Retina (tissue), 1 donor: ENCODE measurements at places on chromosomes 16 and 17.

- DNase-seq: peak; percentile 78
Measured at GRCh38 chr17:39174920-39175694, 9.1 kb upstream of the ARL5C start.

- no peak for DNase-seq
Measured at GRCh38 chr17:67544364-67544955, 167.4 kb downstream of the PITPNC1 start.

DNA sequence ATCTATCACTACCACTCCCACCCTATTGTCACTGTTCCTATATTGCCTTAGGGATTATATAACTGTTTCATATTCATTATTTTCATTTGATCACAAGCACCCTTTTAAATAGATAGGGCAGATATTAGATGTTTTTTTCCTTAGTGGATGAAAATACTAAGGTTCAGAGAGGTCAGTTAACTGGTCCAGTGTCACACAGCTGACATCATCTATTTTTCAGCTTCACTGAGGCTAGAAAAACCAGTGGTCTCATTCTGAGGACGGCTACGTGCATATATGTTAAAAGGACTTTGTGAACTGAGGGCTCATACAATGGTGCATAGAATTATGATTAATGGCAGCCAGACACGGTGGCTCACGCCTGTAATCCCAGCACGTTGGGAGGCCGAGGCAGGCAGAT lies 29.0 kb upstream of the RGS9 start:
- no peak for DNase-seq

DNA sequence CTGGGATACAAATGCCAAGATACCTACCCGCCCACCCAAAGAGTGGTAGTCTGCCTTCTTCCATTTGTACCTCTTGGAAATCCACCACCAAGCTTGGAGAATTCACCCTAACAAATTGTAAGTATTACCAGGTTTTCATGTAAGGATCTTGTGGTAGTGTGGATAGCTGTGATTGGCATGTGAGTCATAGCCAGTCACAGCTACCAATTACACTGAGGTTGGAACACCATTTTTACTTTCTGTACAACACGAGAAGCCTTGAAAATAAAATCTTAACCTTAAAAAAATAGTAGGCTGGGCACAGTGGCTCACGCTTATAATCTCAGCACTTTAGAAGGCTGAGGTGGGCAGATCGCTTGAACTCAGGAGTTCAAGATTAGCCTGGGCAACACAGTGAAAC lies 18.5 kb upstream of the SLC35G3 start:
- DNase-seq: no peak

DNA sequence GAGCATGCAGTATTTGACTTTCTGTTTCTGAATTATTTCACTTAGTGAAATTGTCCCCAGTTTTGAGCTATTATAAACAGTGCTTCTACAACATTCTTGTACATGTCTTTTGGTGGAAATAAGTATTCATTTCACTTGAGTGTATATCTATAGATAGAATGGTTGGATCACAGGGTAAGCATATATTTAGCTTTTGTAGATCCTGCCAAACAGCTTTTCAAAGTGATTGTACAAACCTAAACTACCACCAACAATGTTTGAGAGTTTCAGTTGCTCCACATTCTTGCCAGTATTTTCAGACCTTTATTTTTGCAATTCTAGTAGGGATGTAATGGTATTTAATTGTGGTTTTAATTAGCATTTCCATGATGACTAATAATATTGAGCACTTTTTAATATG lies 91.6 kb downstream of the CCT6B start:
- no peak for DNase-seq

GRCh38 chr16:85767531-85767930 lies 16.6 kb upstream of the C16orf74 start:
- no peak for DNase-seq

- no peak for DNase-seq
Measured at GRCh38 chr16:50611332-50611934, 63.2 kb downstream of the NKD1 start.
